ENCODE measurements at places on chromosomes 11 and 22.

GRCh38 chr11:43856993-43857392 lies 23.6 kb upstream of the ALKBH3 start:
- no peak for DNase-seq

- no peak for DNase-seq
Measured at GRCh38 chr11:96205460-96205809, 137.6 kb downstream of the MAML2 start.

DNA sequence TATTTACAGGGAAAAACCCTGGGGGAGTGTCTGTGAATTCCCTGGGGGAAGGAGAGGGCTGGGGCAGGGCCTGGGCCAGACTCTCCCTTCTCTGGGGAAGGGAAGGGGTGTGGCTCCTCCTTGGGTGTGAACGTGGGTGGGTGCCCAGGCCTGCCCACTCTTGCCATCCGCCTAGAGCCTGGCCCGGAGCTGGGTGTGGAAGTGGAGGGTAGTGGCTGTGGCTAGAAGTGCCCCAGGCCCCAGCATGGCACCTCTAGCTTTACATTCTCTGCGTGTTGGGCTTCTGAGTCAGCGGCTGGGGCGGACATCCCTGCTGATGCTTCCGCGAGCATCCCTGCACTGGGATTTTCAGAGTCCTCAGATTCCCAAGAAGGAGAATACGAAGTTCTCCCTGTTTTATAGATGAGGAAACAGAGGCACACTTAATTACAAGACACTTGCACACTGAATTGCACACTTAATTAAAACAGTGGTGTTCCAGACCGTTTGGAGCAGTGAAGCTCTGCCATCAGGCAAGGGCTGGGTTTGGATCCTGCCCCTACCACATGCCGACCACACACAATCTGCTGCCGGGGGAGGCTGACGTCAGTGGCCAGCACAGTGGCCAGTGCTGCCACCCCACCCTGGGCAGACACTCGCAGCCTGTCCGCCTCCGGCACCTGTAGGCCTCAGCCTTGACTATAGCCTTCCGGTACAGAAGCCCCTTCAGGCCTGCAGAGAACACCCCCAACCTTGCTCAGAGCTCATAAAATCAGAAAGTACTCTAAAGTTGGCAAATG lies 7.6 kb downstream of the BAD start:
- no peak for DNase-seq

GRCh38 chr11:123430721-123431497 lies 840 bp downstream of the GRAMD1B start:
- peak; percentile 19 for DNase-seq

- no peak for DNase-seq
Measured at GRCh38 chr22:23219317-23219716, 39.0 kb downstream of the BCR start.

GRCh38 chr22:27517361-27518155 lies 284.0 kb downstream of the MN1 start:
- DNase-seq, result no peak

GRCh38 chr22:45968751-45969413 lies 8.1 kb downstream of the WNT7B start:
- DNase-seq, result no peak

- DNase-seq, result no peak
Measured at GRCh38 chr11:62430425-62430824, 11.6 kb downstream of the SCGB1A1 start.

GRCh38 chr11:16347928-16348685 lies 8.2 kb downstream of the SOX6 start:
- no peak for DNase-seq

- no peak for DNase-seq
Measured at GRCh38 chr22:36404446-36404845, 16.7 kb upstream of the MYH9 start.

- DNase-seq, result no peak
Measured at GRCh38 chr11:15638386-15638787, 523.7 kb downstream of the INSC start.

All from progenitor cell of endocrine pancreas (in vitro differentiated cells).